HFFc6 (cell line): ENCODE measurements at places on chromosomes 1 and 21. TPM values are rescaled to one million over a fixed set of nuclear protein-coding genes. Genes with fewer than 3 reads are reported as not detected.

PTGFR gene
- total RNA-seq, result 12.1 to 20.3 TPM (median 13.2 TPM) in 3 replicates

SLC35F3 gene
- 0.29 to 0.58 TPM (median 0.53 TPM) in 3 replicates for total RNA-seq

DNA sequence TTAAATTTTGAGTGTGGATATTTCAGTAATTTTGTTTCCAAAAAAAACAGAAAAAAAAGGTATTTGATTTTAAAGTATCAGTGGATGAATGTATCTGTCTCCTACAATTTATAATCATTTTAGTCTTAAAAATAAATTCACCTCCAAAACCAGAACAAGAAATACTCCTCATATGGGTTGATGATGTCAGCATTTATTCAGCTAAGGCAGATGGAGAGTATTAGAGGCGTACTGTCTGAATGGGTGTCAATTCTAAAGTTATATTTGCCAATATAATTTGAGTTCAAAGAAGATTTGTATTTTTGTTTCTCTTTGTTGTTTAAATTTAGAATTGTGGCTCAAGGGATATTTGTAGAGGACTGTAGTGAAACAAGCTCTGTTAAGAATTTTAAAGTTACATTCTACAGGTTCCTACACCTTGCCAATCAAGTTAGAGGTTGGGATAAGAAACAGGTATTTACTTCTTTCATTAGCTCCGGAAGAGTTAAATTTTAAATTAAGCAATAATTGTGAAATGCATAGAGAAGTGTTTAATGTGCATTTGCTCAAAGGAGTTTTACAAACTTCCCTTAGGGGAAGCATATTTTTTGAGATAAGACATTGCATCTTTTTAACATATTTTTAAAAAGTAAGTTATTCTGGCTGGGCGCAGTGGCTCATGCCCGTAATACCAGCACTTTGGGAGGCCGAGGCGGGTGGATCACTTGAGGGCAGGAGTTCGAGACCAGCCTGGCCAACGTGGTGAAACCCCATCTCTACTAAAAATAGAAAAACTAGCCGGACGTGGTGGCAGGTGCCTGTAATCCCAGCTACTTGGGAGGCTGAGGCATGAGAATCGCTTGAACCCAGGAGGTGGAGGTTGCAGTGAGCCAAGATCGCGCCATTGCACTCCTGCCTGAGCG is 1.2 kb downstream of the PLA2G4A start:
- peak overlapping the region; percentile 91 for H3K4me3 ChIP-seq
- DNase-seq, result no peak
- no peaks in the 10 kb centered on the region for H3K36me3 ChIP-seq

DNA sequence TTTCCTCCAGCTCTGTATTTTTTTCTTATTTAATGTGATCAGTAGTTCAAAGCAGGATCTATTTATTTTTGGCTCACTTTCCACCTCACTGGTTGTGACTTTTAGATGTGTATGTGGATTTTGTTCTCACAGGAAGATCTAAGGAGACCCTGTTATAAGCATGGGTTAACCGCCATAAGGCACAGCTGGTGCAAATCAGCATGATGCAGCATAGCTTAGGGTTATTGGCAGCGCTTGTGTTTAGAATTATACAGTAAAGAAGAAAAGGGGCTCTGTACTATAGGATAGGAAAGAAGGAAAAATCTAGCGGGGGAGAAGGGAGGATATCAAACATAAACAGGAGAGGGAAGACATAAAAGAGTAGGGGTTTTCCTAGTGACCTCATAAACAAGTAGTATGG is 26.9 kb upstream of the RGL1 start:
- no peak overlapping the region for H3K27ac ChIP-seq
- H3K36me3 ChIP-seq, result peaks cover 29% of the 10 kb centered on the region
- H3K4me3 ChIP-seq, result no peak overlapping the region
- no peak for DNase-seq
- no peaks in the 10 kb centered on the region; the same call in 1 of the 2 replicates for H3K27me3 ChIP-seq

- H3K27me3 ChIP-seq, result peaks cover 2% of the 10 kb centered on the region; the same call in 1 of the 2 replicates
- no peak overlapping the region for H3K27ac ChIP-seq
These were observed 69.3 kb downstream of the RPS6KA1 start for GRCh38 chr1:26598890-26599289.

GRCh38 chr1:109903376-109903930 is 7.2 kb upstream of the CSF1 start:
- no peak overlapping the region for H3K4me3 ChIP-seq
- peaks cover 4% of the 10 kb centered on the region for H3K27me3 ChIP-seq
- H3K27ac ChIP-seq, result no peak overlapping the region
- no peaks in the 10 kb centered on the region for H3K36me3 ChIP-seq
- DNase-seq, result no peak
